ENCODE measurements at places on chromosomes 1 and 21.
A peak's percentile ranks its signal among the peaks of the same experiment; 100 is the strongest.

- DNase-seq = no peak
These were observed 15.5 kb downstream of the SSBP3 start for GRCh38 chr1:54390655-54391054.

GRCh38 chr1:108916788-108917187 lies 40.0 kb downstream of the GPSM2 start:
- no peak for DNase-seq

GRCh38 chr1:30635391-30635975 lies 87.9 kb downstream of the MATN1 start:
- no peak for DNase-seq

GRCh38 chr1:12435639-12436344 lies 182.2 kb downstream of the DHRS3 start:
- DNase-seq = no peak

DNA sequence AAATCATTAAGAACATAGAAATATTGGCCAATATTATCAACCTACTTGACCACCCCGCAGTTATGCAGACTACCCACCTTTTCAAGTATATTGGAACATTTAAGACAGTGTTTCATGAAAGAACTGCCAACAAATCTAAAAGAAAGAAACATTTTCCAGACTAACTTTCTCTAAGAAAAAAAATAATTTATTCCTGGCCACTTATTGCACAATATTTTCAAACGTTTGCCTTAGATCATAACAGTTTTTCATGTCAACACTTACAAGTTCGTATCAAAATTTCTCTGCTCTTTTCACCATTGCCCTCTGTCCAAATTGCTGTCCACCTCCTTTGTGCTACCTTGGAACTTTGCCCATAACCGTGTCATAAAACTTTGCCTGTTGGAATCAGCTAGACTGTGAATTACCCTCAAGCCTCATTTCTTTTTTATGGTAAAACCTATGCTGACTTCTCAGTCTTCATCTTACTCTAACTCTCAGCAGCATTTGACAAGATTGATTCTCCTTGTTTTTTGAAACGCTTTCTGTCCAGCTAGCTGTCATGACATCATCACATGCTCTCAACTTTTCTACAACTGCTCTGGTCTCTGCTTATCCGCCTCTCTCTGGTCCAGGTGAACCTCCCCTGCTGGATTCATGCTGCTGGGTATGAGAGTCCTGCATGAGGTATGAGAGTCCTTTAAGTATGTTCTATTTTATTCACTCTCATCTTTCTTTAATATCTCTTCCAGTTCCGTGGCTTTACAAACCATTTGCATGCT lies 92.8 kb upstream of the CHRM3 start:
- no peak for DNase-seq

DNA sequence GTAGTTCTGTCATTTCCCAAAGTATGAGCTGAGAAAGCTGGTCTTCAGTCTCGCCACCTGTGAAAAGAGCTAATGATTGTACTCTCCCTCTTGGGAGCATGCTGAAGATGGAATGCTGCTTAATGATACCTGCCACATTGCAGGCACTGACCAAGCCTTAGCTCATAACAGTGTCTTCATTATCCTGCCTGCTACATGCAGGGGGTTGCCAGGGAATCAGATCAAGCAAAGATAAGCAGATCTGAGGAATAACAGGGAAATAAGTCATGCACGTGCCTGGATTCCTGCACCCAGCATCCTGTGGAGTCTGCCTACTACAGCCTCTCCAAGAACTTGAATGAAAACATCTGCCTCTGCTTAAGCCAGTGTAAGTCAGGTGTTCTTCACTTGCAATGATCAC lies 667.3 kb downstream of the NPHP4 start:
- DNase-seq = no peak

DNA sequence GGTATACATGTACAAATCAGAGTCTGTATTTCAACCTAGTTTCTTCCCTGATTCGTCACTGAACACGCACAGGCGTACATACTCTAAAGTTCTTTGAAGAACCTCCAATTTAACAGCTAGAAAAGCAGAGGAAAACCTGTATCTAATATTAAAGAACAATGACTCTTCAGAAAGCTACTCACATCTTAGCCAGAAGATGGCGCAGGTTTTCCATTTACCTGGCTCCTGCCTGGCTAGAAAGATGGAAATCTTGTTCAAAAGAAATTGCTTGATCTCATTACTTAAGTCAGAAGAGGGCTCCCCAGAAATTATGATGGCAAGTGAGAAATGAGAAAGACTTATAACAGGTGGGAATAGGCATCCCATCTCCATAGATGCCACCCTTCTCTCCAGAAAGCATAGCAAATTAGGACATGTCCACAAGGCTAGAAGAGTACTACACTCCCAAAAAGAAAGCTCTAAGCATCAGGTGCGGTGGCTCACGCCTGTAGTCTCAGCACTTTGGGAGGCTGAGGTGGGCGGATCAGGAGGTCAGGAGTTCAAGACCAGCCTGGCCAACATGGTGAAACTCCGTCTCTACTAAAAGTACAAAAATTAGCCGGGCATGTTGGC lies 19.0 kb upstream of the L1TD1 start:
- DNase-seq = peak; percentile 49

DNA sequence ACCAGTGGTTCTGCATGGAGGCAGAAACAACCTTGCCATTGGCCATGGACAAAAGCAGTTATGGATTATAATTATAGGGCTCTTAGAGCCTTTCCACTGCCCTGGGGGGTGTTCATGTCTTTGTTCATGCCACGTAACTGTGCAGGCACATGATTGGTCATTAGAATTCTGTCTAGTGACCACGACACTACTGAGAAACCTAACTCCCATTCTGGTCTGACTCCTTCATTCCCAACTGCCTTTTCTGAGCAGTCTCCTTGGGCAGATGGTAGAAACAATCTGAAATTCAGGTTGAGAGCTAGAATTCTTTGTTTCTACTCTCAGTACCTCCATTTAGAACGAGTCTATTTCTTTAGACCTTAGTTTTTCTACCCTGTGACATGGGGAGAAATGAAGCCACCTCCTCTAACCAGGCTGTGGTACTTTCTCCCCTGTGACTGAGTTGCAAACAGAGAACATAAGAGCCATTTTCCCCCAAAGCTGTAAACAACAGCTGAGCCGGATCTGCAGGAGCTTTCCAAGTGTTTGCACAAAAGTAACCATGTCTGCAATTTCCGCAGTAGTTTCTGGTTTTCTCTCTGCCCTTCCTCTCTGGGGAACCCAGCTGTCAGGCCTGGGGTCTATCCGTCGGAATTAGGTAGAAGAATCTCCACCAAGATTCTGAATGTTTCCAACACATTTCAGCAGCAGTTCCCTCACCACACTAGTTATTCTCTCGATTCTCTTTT lies 37.7 kb upstream of the IPO9 start:
- DNase-seq = peak; percentile 79

DNA sequence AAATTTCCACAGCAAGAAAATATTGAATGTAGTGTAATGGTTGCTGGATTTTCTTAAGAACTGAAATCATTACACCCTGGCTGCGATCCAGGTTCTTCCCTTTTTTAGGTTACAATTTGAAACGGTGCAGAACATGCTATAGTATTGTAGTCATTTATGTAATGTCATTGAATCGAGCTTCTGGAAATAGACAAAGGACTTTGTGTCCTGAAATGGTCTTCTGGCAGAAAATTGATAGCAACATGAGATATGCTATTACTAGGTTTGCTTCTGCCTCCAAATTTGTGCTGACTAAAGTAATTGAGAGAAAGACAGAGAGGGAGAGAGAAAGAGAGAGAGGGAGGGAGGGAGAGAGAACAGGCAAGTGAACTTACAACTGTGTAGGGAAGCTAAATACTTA lies 146.2 kb upstream of the NFIA start:
- peak; percentile 19 for DNase-seq

DNA sequence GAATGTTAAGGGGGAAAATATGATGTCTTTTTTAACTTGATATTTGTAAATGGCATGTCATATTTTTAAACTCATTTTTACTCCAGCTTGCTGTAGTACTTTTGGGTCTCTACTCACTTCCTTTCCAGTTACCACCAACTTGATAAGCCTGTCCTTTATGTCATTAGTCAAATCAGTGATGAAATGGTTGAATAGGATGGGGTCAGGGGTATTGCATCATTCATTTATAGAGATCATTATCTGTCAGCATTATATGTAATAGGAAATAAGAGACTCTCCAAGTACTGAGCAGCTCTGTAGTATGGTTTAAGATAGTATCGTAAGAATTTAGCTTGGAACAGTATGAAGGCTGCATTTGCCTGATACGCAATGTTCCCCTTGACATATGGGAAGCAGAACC lies 227.3 kb downstream of the BRINP3 start:
- no peak for DNase-seq

DNA sequence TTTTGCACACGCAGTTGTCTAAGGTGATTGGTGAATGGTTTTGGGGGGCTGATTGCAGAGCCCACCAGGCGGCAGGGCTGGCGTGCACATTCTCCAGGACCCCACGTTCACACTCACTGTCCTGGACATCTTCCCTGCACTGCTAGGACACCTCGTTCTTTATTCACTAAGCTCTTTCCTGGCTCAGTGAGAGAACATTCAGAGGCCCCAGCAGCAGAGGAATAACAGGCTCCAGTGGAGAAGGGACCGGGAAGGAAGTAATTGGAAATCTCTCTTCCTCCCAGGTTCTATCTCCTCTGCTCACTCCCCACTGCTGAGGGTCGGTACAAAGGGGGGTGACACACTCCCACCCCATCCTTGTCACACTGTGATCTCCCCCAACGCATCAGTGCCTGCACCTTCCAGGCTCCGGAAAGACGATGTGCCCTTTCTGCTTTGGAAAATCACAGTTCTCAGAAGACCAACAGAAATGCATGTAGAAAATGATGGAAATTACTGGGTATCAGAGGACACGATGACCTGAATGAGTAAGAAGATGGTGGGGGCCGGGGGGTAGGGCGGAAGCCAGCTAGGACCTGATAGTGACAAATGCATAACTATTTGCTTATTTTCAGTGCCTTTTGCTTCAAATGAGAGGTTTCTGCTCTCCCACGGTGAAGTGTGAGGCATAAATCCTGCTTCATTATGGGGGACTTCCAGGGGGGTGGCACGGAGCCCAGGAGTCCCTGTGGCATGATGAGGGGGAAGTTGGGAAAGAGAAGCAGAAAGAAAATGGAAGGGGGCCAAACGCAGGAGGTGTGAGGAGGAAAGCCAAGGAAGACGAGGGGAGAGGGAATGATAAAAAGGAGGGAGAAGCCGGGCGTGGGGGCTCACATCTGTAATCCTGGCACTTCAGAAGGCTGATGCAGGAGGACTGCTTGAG lies 25.2 kb upstream of the KIF26B start:
- no peak for DNase-seq

DNA sequence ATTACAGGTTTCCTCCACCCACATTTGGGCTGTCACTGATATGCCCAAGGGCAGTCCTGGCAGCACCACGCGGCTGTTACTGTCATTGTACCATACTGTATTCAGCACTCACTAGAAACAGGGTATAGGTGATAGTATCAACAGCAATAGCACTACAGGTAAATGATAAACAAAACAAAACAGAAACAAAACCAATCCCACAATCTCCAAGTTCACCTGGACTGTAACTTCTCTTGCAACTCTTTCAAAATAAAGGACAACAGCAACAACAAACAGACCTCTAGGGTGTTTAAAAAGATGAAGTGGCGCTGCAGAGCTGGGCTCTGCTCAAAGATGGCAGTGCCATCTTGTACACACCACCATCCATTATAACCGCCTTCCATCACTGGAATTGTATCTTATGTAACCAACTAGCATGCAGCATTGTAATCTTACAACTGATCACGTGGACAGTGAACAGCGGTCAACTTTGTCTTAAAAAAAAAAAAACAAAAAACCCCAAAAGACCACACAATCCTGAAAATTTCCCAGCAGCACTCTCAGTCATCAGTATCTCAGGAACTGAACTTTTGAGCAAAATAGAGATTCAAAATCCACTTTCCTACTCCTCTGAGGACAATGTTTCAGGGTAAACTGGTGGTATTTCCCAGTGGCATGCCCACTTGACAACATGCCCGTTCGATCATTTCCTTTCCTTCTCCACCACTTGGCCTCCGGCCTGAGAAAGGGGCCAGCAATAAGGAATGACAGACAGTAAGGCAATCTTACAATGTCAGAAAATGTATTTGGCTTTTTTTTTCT lies 3.8 kb downstream of the IRF2BP2 start:
- peak; percentile 70 for DNase-seq

DNA sequence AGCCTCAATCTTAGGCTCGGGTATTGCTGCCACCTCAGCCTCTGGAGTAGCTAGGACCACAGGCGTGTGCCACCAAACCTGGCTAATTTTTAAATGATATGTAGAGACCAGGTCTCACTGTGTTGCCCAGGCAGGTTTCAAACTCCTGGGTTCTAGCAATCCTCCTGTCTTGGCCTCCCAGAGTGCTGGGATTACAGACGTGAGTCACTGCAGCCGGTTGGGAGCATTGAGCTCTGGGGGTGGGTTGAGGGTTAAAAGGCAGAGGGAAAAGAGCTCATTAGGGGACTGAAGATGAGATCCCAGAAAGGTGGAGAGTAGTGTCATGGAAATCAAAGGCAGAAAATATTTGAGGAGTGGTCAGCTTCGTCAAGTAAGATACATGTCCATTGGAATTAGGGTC lies 7.1 kb downstream of the RAD54L start:
- DNase-seq = no peak

Data from putamen (tissue), 1 donor.